Esophagus squamous epithelium (tissue), 5 donors: ENCODE measurements at places on chromosomes 3 and 15.

GRCh38 chr3:40299721-40300335 lies 9.7 kb upstream of the EIF1B start:
- no peak for DNase-seq

DNA sequence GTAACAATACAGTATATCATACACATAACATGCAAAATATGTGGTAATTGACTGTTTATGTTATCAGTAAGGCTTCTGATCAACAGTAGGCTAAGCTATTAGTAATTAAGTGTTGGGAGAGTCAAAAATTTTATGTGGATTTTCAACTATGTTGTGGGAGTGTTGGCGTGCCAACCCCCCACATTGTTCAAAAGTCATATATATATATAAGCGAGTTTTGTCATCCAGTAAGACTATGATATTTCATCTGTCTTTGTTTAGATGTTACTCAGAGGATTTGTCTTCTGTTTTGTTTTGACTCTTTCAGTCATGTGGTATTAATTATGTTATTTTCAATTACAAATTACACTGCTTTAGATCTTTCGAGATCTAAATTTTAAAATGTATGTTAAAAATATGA lies 51.0 kb upstream of the RAP2B start:
- DNase-seq, result no peak

- no peak for DNase-seq
These were observed 105.7 kb downstream of the CORO2B start for GRCh38 chr15:68684476-68684875.

- no peak for DNase-seq
These were observed 165.6 kb downstream of the GMNC start for GRCh38 chr3:190696777-190697501.

- DNase-seq, result no peak
These were observed 45.0 kb downstream of the TNK2 start for GRCh38 chr3:195863121-195864061.

DNA sequence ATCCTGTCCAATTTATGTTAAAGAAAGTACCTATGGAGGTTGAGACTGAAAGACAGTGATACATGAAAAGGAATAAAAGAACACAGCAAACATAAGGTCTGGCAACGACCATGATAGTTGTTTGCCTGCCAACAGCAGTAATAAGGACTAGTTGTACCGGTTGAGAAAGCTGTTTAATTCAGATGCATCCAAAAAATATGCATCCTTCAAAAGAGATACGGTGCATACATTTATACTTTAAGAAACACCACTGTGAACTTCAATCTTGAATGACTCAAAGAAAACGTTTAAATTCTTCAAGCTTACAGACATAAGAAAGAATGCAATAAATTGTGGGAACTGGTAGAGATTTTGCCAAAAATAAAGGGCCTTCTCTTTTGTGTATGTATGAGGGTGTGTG lies 492.1 kb downstream of the NLGN1 start:
- DNase-seq, result no peak

DNA sequence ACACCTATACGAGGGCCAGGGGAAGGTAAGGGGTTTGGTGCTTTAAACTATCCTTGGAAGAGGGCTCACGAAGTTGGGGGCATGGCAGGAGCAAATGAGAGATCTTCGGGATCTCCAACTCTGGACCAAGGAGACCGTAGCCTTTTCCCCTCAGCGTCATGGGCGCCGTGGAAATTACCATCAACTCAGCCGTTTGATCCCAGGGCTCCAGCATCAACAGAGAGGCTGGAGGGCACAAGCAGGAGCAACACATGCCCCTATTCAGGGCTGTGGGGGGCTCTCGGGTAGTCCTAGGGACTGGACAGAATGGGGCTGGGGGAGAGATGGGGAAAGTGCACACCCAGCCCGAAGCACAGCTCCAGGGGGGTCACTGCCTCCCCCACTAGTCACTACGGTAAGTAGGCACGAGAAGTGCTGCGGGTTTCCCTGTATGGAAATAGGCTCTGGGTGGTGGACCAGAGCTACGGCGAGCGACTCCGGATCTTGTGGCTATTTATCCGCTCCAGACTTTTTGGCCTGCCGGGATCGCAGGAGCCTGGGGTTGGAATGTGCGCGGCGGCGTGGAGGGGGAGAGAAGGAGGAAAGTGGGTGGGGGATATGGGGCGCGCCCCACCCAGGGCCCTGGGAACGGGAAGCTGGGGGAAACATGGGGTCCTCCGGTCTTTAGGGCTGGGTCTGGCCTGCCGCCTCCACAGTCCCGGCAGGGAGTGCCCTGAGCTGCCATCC lies 539 bp upstream of the LAMB2 start:
- DNase-seq, result no peak

DNA sequence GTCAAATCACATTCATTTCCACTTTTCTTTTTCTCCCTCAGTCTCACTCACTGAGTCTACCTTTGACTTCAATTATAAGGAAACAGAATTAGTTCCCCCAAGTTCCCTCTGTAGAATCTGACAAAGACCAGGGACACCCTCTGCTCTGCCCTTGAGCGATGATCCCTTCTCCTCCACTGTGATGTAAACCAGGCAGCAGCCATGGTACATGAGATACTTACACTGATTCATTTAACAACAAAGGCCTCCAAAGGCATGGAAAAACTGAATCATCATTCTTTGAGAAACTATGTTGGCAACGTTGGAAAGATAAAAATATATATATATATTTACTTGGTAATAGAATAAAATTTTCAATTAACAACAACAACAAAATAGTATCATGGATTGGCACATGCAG lies 84.1 kb downstream of the P3H2 start:
- DNase-seq, result no peak

- DNase-seq, result no peak
These were observed 6.4 kb downstream of the ASTE1 start for GRCh38 chr3:131020122-131020693.
